ENCODE measurements at places on chromosomes 6 and 20.

DNA sequence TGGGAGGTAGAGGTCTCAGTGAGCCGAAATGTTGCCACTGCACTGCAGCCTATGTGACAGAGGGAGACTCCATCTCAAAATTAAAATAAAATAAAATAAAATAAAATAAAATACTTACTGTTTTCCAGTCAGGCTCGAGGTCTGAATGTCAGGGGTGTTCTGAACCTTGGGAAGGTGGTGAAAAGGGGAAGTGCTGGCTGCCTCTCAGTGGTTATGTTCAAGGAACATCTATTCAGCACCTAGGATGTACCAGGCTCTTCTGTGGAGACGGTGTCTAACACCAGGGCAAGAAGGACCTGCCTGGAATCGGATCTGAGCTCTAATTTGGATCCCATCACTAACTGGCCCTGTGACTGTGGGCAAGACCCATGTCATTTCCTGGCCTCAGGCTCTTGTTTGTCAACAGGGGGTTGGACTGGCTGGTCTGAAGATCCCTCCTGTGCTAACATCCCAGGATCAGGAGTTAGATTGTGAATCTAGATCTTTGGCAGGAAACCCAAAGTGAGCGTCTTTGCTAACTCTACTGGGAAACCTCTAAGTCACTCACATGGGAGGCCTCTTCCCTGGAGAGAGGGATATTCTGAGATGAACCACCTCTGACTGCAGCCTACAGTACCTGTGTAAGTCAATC is 63.4 kb upstream of the SIRPG start:
- no peak for DNase-seq

DNA sequence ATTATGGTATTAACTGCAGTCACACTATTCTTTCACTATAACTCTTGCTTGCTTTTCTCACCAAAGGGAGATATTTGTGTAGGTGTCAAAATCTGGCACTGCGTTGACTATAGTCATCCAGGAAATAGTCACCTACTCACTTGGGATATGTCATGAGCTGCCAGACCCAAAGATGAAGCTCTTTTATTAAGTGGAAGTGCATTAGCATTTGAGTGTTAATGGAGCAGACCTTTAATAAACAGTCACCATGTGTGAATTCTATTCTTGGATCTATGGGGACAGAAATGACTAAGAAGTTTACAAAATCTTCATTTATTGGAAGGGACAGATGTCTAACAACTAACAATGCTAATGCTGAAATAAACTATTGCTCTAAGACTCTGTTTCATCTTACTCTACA is 130.1 kb upstream of the NEDD9 start:
- DNase-seq = no peak

GRCh38 chr6:47023573-47023972 is 18.6 kb downstream of the ADGRF1 start:
- no peak for DNase-seq

GRCh38 chr20:37502654-37503053 is 18.4 kb upstream of the NNAT start:
- DNase-seq = no peak

DNA sequence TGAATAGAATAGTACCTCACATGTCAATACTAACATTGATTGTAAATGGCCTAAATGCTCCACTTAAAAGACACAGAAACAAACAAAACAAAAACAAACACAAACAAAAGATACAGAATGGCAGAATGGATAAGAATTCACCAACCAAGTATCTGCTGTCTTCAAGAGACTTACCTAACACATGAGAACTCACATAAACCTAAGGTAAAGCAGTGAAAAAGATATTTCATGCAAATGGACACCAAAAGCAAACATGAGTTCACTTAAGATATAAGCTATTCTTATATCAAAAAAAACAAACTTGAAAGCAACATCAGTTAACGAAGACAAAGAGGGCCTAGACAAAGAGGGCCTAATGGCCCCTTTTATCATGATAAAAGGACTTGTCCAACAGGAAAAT is 47.3 kb upstream of the ZNF133 start:
- no peak for DNase-seq

GRCh38 chr6:129863664-129864063 is 2.5 kb upstream of the TMEM244 start:
- no peak for DNase-seq

DNA sequence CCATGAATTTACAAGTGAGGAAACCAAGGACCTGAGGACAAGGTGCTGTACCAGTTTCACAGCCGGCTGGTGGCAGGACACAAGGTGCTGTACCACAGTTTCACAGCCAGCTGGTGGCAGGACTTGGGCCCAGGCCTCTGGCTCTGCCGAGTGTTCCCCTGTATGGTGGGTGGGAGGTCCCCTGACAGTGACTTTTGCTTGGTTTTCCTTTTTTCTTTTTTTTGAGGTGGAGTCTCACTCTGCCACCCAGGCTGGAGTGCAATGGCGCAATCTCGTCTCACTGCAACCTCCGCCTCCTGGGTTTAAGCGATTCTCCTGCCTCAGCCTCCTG is 212.4 kb downstream of the LY86 start:
- DNase-seq = no peak

Measured in NCI-H146 (cell line).